ENCODE measurements at places on chromosomes 11 and 22. TPM values are rescaled to one million over a fixed set of nuclear protein-coding genes. Genes with fewer than 3 reads are reported as not detected.

GRCh38 chr11:64990222-64990923 is 6.4 kb downstream of the BATF2 start:
- DNase-seq: no peak

DNA sequence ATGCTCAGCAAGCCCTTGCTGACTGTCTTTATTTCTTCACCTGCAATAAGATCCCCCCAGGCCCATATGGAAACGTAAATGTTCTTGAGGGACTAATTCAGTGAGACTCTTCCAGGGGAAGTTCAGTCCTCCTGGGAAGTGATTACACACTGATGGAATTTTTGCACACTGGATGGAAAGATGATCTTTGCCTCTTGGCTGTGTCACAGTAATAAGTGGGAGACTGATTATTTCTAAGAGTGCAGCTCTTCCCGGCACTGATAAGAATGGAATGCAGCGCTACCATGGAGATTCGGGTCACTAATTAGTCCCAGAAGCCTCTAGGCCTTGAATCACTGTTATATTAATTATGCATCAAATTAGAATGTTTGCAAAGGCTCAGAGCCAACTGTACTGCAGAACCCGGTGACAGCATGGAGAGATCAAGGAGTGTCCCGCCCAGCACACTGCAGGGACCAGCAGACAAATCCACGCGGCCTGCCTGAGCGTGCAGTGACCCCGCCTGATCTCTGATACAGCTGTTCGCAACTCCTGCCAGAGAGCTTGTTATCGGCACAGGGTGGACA is 178.3 kb downstream of the SNX19 start:
- no peak for DNase-seq

GRCh38 chr11:72759468-72759985 is 7.3 kb upstream of the ARAP1 start:
- DNase-seq: no peak

GRCh38 chr11:121544956-121545355 is 92.2 kb upstream of the SORL1-AS1 start:
- DNase-seq: no peak

GRCh38 chr11:47270331-47271271 is 668 bp downstream of the MADD start:
- peak; percentile 92 for DNase-seq

DNA sequence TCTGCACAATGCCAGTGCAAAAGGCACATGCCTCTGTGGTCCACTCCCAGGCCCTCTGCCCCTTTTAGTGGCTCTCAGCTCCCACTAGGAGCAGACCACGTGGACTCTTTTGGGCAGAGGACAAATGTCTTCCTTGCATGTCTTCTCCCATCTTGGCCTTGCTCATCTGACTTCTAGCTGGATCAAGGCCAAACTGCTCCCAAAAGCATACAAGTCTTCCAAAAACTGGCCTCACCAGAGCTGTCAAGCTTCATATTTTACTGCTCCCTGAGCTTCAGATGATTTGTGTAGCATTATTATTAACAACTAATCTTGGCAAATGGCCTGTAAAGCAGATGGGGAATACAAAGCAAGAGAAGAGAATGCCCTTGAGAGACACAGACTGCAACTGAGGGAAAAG is 6.9 kb downstream of the SMPD1 start:
- peak; percentile 91 for DNase-seq

- DNase-seq: no peak
These were observed 14.3 kb downstream of the TRIM22 start for GRCh38 chr11:5703741-5704536.

DNA sequence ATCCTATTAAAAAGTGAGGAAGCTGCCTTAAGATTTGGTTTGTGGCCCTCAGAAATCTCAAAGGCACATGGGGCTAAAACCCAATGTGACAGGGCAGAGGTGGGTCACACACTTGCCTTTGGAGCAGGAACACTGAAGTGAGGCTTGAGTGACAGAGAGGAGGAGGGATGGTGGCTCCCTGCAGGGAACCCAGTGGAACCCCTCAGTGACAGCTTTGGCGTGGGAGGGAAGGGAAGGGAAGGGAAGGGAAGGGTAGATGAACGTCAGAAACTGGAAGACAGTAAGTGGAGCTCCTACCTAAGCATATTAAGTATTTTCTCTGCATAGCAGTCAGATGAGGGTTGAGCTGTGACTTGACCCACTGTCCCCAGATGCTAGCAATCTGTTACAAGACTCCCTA is 68.5 kb downstream of the TMPRSS5 start:
- DNase-seq: no peak

- DNase-seq: no peak
These were observed 21.6 kb downstream of the APOL1 start for GRCh38 chr22:36274531-36274930.

DNA sequence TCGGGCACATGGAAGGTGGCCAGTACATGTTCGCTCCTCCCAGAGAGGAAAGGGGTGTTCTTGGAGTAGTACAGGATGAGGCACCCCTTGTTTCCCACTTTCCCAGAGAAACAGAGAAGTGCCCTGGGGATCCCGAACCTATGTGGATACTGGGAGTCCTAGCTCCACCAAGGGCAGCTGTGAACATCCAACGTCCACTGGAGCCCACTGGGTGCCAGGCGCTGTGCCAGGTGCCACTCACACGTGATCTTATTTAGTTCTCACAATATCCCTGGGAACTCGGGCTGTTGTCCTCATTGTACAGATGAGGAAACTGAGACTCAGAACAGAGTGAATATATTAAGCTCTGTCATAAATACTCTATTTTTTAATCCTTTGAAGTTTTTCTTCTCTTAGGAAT is 12.0 kb downstream of the SLCO2B1 start:
- no peak for DNase-seq

DNA sequence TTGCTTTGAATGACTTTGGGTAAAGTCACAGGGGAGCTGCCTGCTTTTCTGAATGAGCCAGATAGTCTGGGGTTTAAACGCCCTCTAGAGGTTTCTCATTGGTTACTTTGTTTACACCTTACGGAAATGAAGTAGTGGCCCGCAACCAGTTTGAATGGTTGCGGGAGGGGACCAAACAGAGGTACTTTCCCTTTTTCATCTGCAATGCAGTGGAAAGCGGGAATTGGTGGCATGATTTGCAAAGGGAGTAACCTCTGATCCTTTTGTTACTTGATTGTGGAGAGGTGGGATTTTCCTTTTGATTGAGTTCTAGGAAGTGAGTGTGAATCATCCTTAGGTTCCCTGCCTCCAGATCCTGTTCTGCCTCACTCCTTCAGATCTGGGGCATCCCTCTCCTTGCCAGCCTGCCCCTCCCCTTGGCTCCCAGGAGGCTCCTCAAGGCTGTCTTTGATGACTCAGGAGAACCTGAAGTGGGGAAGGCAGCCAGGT is 15.9 kb upstream of the GLYATL1 start:
- DNase-seq: no peak

- DNase-seq: no peak
These were observed 3.6 kb downstream of the HPS4 start for GRCh38 chr22:26479792-26480610.

- DNase-seq: no peak
These were observed 1.3 kb downstream of the EIF3M start for GRCh38 chr11:32584921-32585320.

GRCh38 chr11:110828086-110828485 is 115.8 kb upstream of the ARHGAP20 start:
- no peak for DNase-seq

- no peak for DNase-seq
These were observed 43.8 kb downstream of the SC5D start for GRCh38 chr11:121336279-121336937.

DNA sequence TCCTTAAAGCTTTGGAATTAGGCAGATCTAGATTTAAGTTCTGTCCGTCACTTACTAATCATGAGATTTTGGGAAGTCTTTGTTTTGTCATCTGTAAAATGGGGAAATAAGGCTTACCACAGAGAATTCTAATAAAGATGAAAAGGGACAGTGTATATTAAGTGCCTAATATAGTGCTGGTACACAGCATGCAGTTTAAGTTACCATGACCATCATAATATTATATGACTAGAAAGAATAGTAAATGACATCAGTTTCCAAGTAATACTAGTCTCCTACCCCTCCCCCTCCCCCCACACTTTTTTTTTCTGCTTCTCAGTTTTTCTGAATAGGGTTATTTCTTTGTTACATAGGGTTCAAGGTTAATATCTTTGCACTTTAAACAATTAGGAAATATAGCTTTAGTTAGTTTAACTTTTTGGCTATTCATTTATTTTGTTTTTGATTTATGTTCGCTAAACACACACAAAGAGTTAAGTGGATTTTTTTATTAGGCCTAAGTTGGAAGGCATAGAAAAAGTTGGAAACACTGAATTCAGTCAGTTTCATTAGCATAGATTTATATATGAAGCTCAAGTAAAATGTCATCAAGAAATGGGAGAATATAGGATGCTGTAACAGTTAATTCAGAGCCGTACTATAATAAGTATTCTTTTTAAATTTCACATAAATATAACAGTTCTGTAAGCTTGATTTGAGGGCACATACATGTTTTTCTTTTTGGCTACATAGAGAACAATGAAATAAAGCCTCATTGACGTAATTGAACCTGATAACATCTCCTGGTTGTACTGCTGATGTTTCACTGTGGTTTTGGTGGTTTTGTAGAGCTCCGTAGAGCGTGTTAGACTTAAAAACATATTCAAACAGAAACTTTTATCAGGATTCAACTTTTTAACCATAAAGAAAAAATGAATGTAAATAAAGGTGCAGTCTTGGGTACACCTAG is 121.2 kb downstream of the PDE3B start:
- DNase-seq: no peak

STIM1 gene
- total RNA-seq: 57.9 TPM

C11orf42 gene
- not detected for total RNA-seq

RIMBP3C gene
- 0.29 TPM for total RNA-seq

OR52N4 gene
- not detected for total RNA-seq

EEF1G gene
- total RNA-seq: 1,049 TPM

MRGPRX3 gene
- not detected for total RNA-seq
